Activated CD4-positive, alpha-beta T cell treated with anti-CD3 and anti-CD28 coated beads, Interleukin-2, amount 10 ng/mL, durations not matched to agents 7 days and 5 days (primary cell): ENCODE measurements at places on chromosomes 3 and 15. TPM values are rescaled to one million over a fixed set of nuclear protein-coding genes. Genes with fewer than 3 reads are reported as not detected.
A peak's percentile ranks its signal among the peaks of the same experiment; 100 is the strongest.

DNA sequence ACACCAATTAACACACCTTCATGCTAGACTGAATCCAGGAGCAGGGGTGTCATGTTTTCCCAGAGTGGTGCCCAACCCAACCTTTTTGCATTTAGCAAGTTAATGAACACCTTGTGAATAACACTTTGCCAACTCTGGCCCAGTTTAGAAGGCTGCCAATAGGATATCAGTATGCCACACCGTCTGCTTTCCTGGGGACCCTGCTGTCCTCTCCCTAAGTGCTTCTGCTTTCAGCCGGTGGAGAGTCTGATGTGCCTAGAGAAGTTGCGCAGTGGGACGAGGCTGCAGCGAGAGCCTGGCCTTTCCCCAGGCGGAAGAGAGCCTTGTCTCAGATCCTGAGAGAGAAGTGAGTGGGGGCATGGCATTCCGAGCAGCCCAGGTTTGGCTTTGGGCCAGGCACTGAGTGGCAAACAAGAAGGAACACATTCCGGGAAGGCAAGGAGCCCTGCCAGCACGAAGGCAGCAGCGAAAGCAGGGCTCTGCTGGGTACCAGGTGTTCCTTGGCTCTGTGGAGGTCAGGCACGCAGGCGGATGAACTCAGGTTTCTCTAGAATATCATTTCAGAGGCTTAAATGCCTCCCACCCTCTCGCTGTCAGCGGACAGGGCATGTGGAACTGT is 36.9 kb downstream of the SENP8 start:
- H3K4me1 ChIP-seq, result peaks cover 3% of the 10 kb centered on the region
- H3K27ac ChIP-seq, result no peak overlapping the region
- H3K27me3 ChIP-seq, result peaks cover 3% of the 10 kb centered on the region

DNA sequence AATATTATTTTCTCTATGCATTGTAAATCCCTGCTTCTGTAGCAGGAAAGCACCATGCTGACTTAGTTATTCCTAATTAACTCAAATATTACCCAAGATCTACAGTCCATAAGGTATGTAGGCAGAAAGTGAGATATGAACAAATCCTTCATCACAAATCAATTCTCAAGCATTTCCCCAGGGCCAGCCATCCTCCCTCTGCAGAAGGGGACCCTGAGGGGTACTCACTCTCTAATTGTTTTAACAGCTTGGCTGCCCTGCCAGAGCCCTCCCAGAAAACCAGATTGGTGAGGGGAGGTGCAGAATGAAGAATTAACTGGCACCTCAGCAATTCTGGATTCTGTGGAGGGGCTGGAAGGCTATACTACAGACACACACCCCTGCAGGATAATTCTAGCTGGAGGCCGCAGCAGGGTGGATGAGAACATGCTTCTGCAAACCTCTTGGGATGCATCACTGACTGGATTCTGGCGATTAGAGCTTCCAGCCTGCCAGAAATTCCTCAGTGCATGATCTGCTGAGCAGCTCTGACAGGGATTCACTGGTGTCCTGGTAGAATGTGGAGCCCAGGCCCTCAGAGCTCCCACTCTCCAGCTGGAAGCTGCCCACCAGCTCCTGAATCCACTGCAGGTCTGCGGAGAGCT is 88.6 kb upstream of the HERC1 start:
- H3K27ac ChIP-seq, result no peak overlapping the region
- H3K4me3 ChIP-seq, result no peak overlapping the region
- DNase-seq, result no peak
- H3K36me3 ChIP-seq, result no peaks in the 10 kb centered on the region
- peaks cover 17% of the 10 kb centered on the region for H3K4me1 ChIP-seq

DNA sequence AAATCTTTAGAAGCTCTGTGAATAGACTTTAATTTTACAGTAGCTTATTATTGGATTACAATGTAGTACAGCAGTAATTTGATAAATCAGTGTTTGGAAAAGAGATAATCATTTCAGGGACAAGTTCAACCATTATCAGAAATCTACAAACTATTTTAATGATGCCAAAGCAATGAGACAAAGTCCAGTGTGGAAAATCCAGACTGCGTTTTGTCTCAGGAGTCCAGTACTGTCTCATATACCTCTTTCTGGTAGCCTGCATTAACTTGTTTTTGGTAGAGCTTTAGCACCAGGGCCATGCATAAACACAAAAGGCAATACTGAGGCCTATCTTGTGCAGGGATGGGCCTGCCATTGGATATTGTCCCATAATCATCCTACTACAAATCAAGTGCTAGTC is 19.7 kb downstream of the ACKR4 start:
- DNase-seq, result no peak
- H3K27me3 ChIP-seq, result no peaks in the 10 kb centered on the region
- H3K27ac ChIP-seq, result no peak overlapping the region

DNA sequence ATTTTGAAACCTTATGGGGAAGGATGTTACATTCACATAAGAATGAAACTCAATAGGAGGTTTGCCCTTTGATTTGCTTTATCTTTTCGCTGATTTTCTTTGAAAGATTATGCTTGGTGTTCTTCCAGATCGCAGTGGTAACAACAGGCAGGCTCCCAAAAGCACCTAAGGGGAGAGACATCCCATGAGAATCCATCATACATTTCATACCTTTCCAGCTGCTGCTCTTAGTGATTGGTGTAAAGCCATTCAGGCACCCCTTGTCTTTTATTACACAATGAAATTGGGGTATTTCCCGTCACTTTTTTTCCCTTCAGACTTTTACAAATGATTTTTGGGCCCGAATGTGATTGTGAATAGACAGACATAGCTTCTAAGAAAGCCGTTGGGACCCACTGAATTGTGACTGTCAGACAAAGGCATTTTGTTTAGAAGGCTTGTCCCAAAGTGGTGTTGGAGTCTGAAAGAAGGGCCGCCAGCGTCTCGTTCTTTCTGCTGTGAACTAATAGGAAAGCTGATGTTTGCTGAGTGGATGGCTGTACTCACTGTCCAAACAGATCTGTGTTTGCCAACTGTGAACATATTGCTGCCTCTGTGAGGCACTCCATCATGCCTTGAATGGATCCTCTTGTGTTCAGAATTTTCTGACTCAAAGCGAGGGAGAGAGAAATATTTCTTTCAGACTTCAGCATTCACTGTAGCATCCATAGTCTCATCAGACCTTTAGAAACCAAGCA is 164.3 kb downstream of the FNDC3B start:
- DNase-seq, result no peak
- no peak overlapping the region for H3K4me3 ChIP-seq

- H3K27me3 ChIP-seq, result no peaks in the 10 kb centered on the region
- DNase-seq, result peak; percentile 73
Measured at GRCh38 chr15:90956274-90957030, 1.8 kb downstream of the RCCD1 start.

DNA sequence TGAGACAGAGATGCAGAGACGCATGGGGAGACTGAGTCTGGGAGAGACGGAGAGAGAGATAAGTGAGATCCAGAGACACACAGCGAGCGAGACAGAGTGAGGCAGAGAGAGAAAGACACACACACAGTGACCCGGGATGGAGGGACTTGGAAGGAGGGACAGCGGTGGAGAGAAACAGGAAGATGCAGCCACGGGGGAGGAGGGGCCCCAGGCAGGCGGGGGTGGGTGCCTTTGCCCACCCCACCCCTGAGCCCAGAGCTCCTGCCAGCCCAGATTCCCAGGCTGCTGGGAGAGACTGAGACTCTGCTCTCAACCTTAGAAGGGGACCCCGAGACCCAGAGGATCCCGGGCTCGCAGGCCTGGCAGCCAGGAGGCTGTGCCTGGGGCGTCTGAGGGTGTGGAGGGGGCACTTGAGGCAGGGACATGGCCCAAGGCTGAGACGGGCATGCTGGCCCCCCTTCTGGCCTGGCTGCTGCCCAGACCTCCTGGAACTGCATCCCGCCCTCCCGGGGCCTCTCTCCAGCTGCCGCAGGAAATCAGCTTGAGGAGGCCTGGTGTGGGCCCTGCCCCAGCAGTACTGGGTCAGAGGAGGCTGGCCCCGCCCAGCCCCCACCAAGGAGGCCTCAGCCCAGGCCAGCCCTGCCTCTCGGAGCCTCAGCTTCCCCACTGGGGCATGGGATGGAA is 18.1 kb downstream of the H1-8 start:
- H3K36me3 ChIP-seq, result no peaks in the 10 kb centered on the region
- H3K4me3 ChIP-seq, result no peak overlapping the region
- H3K27me3 ChIP-seq, result no peaks in the 10 kb centered on the region
- H3K4me1 ChIP-seq, result peaks cover 2% of the 10 kb centered on the region
- no peak overlapping the region for H3K27ac ChIP-seq
- DNase-seq, result no peak

DNA sequence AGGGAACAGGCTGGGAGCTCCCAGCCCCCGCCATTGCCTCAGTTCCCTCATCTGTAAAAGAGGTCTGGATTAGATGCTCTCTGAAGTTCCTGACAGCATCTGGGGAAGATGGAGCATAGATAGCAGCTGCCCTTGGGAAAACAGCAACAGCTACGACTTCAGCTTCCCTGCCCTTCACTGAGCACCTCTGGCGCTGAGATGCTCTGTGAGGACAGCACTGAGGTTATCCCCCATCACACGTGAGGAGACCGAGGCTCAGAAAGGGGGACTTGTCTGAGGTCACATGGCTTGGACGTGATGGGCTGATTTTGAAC is 11.1 kb upstream of the RPL29 start:
- peaks cover 14% of the 10 kb centered on the region for H3K4me1 ChIP-seq
- H3K36me3 ChIP-seq, result no peaks in the 10 kb centered on the region
- DNase-seq, result no peak
- no peak overlapping the region for H3K27ac ChIP-seq

- no peak for DNase-seq
- peaks cover 22% of the 10 kb centered on the region for H3K36me3 ChIP-seq
- peaks cover 16% of the 10 kb centered on the region for H3K4me1 ChIP-seq
- H3K27me3 ChIP-seq, result no peaks in the 10 kb centered on the region
Measured at GRCh38 chr3:10289787-10290355, 2.9 kb downstream of the GHRL start.

DNA sequence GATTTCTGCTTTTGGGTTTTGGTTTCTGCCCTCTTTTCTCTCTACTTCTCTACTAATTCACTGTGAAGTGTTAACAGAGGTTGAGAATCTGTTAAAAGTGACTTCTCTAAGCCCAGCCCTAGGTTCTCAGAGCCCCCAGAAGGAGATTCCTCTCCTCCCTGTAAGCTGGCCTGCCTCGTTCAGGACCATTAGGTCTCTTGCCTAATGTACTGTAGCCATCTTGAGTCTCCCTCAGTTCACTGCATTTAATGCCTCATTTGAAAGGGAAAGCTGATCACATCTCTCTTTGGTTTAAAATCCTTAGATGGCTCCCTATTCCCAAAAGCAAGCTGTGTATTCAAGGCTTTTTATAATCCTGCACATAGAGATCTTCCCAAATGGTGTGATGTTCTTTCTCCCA is 16.3 kb downstream of the RTP1 start:
- H3K4me1 ChIP-seq, result no peaks in the 10 kb centered on the region
- H3K27ac ChIP-seq, result no peak overlapping the region
- no peaks in the 10 kb centered on the region for H3K36me3 ChIP-seq
- H3K27me3 ChIP-seq, result peaks cover 15% of the 10 kb centered on the region

GRCh38 chr3:123644358-123644757 is 59.5 kb upstream of the HACD2 start:
- DNase-seq, result no peak
- H3K27me3 ChIP-seq, result no peaks in the 10 kb centered on the region
- H3K4me1 ChIP-seq, result no peaks in the 10 kb centered on the region
- H3K27ac ChIP-seq, result no peak overlapping the region

DNA sequence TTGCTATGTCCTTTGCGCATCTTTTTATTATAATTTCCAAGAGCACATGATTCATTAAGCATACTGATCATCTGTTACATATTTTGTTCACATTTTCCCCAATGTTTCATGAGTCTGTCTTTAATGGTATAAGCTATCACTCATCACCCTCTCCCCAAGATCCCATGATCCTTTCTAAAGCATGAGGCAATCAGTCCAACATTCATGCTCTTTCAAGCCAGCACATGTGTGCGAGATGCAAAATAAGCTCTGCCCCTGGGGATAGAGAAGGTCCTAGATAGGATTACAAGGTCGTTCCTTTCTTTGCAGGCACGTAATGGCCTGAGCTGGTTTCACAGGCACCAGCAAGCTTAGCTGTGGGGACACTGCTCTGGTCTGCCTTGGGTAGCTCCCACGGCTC is 32.2 kb upstream of the B3GNT5 start:
- DNase-seq, result no peak
- H3K36me3 ChIP-seq, result no peaks in the 10 kb centered on the region
- H3K4me1 ChIP-seq, result peaks cover 26% of the 10 kb centered on the region
- H3K4me3 ChIP-seq, result no peak overlapping the region
- H3K27me3 ChIP-seq, result no peaks in the 10 kb centered on the region

- H3K4me1 ChIP-seq, result no peaks in the 10 kb centered on the region
- no peak overlapping the region for H3K27ac ChIP-seq
- peaks cover 23% of the 10 kb centered on the region for H3K27me3 ChIP-seq
- no peaks in the 10 kb centered on the region for H3K36me3 ChIP-seq
Measured at GRCh38 chr15:74221399-74222239, 14.5 kb upstream of the CCDC33 start.

- H3K4me1 ChIP-seq, result no peaks in the 10 kb centered on the region
- peaks cover 18% of the 10 kb centered on the region for H3K27me3 ChIP-seq
- no peaks in the 10 kb centered on the region for H3K36me3 ChIP-seq
- no peak for DNase-seq
- no peak overlapping the region for H3K4me3 ChIP-seq
Measured at GRCh38 chr3:73136941-73137340, 75.5 kb downstream of the EBLN2 start.

The GUCA1C gene
- not detected for total RNA-seq

The NMNAT3 gene
- total RNA-seq, result 1.1 TPM

The TMEM212 gene
- total RNA-seq, result not detected

The EPHB3 gene
- total RNA-seq, result 0.12 TPM
